ENCODE measurements at places on chromosomes 4 and X.

DNA sequence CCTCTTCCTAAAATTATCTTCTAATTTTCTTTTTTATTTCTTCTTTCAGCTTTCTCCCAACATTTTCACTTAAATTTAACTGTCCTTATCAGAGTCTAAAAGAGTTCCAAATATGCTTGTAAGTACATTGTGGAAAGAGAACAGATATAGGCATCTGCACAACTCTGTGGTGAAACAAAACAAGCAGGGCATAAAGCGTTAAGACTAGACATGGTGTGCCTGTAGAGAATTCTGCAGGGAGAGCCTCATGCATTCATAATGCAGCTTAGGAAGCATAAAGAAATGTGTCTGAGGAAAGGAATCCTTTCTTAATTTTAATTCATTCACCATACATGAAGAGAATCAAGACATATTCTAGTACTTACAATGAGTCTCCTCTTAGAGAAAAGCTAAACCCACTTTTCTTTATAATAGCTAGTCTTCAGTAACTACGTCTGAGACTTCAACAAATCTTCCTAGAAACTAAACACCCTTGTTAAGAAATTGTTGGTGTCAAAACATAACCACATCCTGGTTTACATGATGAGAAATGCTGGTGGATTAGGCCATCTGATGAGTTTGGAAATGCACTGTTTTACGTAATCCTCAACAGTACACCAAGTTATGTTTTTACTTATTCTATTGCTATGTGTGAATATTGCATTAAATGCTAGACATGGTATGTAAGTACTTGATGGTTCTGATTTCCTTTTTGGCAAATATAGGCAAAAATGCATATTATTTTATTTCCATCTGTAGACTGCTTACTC is 307.8 kb upstream of the GIMD1 start:
- DNase-seq = no peak

DNA sequence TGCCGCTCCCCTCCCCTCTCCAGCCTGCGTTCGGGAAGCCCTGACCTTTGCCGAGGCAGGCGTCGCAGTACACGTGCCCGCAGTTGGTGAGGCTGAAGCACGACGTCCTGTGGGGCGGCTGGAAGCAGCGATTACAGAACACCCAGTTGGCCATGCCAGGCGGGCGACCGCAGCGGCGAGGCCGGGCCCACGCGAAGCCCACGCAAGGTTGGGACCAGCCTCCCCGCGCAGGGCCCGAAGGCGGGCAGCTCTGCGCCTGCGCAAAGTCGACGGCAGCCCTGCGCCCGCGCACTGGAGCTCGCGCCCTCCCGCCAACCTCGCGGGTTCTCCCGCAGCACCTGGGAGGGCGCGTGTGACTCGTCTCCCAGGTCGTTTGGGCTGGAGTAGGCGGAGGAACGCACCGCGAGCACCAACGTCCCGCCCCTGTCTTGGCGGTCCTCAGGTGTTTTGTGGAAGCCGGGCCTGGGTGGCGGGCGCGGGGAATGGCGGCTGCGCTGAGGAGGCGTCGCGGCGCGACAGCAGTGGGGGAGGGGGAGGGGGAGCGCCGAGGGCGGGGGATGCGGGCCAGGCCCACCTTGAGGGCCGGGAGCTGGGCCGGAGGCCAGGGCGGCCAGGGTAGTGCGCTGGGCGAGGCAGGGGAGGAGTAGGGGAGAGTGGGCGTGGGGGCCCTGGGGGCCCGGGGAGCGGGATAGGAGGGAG is at the start of gene RNF212:
Gene RNF212 (minus strand): TSS at position 254 of the 699 bp plus-strand sequence. CDS start 100 bp downstream, at position 154.
- DNase-seq = peak; percentile 20

GRCh38 chr4:137361756-137362470 is 170.4 kb downstream of the PCDH18 start:
- DNase-seq = no peak

- no peak for DNase-seq
Observed at GRCh38 chrX:109533631-109534030, 3.0 kb upstream of the NXT2 start.

- DNase-seq = no peak
Observed at GRCh38 chr4:180940680-180941079, 1302.5 kb upstream of the TENM3 start.

DNA sequence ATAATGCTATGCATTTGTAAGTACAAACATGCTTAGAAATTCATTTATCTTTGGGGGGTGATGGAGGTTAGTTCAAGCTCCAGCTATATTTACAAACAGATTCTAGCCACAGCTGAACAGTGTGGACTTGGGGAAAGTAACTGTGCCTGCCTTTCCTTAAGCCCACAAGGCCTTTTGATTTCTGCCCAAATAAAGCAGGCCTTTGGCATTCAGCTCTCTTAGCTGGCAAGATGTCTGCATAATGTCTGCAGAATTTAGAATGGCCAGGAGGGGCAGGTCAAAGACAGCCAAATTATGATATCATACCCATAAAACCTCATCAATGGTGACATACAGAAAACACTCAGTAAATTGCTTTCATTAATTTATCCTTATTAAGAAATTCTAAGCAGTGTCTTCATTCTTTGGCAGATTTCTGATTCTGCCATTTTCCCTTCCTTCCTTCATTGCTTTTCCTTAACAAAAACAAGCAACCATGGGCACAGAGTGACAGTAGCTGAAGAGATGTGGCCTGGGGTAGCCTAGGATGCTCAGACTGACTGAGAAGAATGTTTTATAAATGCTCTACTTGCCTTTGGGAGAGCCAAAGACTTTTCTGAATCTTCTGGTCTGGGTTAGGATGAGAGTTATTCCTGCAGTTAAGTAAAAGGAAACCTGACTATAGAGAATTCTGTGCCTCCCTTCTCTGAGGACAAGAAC is 538.7 kb upstream of the NR3C2 start:
- DNase-seq = no peak

GRCh38 chr4:2560167-2560566 is 23.7 kb downstream of the FAM193A start:
- DNase-seq = no peak

- DNase-seq = no peak
Observed at GRCh38 chr4:181874602-181875001, 368.6 kb upstream of the TENM3 start.

GRCh38 chr4:153341575-153342090 is 2.9 kb upstream of the MND1 start:
- no peak for DNase-seq

GRCh38 chrX:7272346-7272745 is 124.4 kb upstream of the PUDP start:
- DNase-seq = no peak

DNA sequence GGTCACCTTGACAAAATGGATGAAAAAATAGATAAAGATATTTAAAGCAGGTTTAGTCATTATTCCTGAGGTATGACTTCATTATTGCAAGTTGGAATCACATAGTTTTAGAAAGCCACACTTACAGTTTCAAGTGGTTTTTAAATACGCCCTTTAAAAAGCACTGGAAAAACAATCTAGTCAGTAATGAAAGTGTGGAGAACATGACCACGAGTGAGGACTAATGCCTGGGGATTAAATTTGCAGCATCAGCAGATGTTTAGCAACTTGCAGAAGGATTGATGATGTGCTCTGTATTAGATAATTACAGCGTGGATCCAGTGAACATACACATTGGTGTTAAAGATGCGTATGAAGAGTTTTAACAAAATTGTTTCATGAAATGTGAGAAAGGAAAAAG is 5.9 kb downstream of the SPARCL1 start:
- DNase-seq = no peak

DNA sequence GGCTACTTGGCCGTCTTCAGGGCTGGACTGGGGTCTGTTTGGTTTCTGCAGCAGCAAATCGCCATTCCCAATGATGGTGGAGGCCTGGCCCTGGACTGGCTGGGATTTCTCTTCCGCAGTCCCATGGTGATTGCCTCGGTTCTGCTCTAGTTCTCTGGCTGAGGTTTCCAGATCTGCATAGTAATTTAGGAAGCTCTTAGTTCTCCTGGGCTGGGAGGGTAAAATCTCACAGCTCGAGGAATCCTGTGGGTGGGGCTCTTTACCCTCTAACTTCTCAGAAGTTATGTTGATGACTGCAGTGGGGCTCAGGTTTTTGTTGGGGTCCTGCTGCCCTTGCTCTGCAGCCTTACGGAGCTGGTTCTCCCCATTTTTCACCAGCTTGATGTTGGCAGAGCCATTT is 200.6 kb downstream of the APBB2 start:
- no peak for DNase-seq

- DNase-seq = no peak
Observed at GRCh38 chr4:101762025-101762424, 28.5 kb upstream of the BANK1 start.

GRCh38 chr4:87633243-87633642 is 16.8 kb upstream of the DMP1 start:
- DNase-seq = no peak

GRCh38 chr4:150315691-150316090 is 237.4 kb downstream of the DCLK2 start:
- DNase-seq = no peak

DNA sequence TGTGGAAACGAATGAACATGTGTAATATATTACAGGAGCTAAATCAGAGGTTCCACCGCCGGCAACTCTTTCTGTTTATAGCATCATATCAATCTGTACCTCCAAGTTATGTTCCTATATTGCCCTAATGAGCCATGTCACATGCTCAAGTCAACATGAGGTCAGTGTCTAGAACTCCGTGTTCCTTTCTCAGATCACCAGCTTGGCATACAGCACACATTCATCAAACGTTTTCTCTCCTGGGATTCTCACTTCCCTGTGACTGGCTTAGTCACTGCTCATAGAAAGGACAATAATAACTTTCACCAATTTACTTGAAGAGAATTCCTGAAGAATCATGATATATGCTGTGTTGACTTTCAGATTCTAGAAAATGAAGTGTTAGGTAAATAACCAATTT is 532.0 kb upstream of the SPANXN1 start:
- no peak for DNase-seq

DNA sequence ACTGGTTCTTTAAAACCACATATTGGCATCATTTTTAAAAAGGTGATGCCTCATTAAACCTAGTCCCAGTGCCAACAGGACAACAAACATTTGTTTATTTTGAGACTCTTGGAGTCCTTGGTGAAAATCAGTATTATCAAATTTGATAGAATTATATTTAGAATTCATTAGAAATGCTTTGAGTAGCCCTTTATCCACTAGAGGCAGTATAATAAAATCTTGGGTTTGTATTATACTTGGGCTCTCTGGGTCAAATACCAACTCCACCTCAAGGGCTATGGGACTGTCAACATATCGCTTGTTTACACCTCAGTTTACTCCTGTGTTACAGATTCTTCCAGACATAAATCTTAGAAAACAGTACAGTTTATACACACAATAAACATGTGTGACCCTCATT is 335.7 kb upstream of the FSTL5 start:
- no peak for DNase-seq

- DNase-seq = no peak
Observed at GRCh38 chr4:157741642-157742041, 431.2 kb downstream of the GASK1B start.

DNA sequence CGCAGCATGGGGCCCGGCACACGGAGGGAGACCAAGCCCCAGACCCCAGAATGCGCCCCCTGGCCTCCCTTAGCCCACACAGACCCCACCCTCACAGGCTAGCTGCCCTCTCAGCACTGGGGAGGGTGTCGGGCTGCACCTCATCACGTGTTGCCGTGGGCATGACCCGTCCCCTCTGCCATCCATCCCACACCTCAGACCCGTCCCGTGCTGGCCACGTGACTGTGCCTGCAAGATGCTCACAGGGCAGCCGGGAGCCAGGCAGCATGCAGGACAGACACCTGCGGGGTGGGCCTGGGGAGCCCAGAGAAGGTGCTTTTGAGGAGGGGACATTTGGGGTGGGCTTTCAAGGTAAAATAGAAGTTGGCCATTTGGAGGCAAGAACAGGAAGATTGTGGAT is 4.8 kb downstream of the MSANTD1 start:
- DNase-seq = no peak

DNA sequence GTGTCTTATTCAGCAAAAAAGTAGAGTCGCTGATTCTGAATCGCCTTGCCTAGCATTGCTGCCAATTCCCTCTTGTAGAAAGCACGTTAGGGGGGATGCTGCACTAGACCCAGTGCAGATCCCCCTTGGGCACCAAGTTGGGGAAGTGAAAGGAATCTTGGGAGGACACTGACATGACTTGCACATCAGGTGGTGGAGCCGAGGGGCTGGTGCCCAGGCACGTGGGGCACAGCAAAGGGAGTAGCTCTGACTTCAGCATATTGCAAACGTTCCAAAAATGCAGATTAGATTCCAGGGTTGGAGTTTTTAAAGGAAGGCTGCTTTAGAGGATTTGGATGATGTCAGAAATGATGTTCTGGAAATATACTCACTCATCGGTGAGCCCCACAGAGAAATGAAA is 47.4 kb upstream of the GPM6B start:
- DNase-seq = no peak

DNA sequence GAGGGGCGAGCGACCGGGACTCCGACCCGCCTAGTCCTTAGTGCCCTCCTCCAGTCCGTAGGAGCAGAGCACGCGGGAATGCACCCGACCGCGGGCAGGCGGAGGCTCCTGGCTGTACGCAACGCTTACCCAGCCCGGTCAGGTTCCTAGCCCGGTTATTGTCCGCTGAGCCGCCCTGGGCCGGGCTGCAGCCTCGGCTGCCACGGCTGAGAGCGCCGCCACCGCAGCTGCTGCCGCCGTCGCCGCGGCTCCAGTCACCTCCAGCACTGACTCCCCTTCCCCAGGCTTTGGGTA is at the start of gene AMER1:
Gene AMER1 (minus strand): TSS at position 268 of the 294 bp plus-strand sequence. CDS start 12,422 bp downstream, outside the sequence.
- peak; percentile 24 for DNase-seq

Data from stimulated activated naive CD4-positive, alpha-beta T cell (primary cell).